ENCODE measurements at places on chromosomes 6 and 20.

GRCh38 chr20:761418-762381 lies 6.6 kb downstream of the SLC52A3 start:
- no peak for DNase-seq

- DNase-seq, result no peak
These were observed 10.1 kb downstream of the PHF10 start for GRCh38 chr6:169714178-169714577.

DNA sequence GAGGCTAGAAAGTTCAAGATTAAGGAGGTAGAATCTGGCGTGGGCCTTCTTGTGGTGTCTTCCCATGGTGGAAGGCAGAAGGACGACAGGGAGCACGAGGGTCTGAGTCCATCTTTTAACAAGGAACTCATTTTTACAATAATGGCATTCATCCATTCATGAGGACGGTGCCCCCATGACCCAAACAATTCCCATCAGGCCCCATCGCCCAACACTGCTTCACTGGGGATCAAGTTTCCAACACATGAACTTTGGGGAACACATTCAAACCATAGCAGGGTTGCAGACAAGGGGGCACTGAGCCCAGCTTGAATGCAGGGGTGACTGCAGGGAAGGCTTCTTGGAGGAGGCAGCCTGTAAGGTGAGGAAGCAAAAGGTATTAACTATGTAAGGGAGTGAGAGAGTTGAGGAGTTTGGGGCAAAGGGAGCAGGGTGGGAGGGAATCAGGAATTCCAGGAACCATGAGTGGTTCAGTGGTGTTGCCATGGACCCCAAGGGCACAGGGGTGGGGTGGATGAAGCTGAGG lies 5.5 kb downstream of the RAB44 start:
- no peak for DNase-seq

DNA sequence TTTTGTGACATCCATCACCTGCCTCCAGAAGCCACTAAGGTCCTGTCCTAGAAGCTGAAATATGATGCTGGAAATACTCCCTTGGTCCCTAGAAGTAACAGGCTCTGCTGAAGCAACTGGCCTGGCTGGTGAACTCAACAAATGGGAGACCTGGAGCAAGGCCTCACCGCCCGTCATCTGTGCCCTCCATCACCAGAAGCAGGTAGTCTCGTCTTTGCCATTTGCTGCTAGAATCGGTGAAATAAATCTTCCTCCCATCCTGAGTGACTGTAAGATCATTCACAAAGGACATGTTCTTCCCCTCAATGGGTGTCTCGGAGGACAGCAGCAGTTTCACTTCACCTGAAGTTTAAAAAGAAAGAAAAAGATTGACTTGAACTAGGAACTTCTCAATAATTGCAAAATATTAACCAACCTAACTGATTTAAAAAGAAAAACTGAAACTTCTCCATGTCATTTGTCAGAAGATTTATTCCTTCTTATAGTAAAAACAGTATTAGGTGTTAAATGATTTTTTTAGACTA lies 21.0 kb downstream of the CST7 start:
- DNase-seq, result no peak

DNA sequence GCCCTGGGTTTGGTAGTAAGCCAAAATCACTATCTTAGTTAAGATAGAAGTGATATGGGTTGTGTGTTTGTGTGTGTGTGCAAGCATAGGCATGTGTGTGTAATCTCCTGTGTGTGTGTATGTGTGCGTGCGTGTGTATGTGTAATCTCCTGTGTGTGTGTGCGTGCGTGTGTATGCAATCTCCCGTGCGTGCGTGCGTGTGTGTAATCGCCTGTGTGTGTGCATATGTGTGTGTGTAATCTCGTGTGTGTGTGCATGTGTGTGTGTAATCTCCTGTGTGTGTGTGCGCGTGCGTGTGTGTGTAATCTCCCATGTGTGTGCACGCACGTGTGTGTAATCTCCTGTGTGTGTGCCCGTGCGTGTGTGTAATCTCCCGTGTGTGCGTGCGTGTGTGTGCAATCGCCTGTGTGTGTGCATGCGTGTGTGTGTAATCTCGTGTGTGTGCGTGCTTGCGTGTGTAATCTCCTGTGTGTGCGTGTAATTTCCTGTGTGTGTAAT lies 219.3 kb upstream of the GGTLC1 start:
- no peak for DNase-seq

Data from stimulated activated CD4-positive, alpha-beta T cell treated with anti-CD3 and anti-CD28 coated beads, Interleukin-15, amount 100 ng/mL, for 24 hours (primary cell).